Breast epithelium (tissue), 4 donors: ENCODE measurements at places on chromosomes 2 and 18.

- DNase-seq: no peak
Observed at GRCh38 chr2:29528891-29529520, 392.4 kb downstream of the ALK start.

GRCh38 chr2:212677466-212677865 is 138.9 kb upstream of the ERBB4 start:
- DNase-seq: no peak

DNA sequence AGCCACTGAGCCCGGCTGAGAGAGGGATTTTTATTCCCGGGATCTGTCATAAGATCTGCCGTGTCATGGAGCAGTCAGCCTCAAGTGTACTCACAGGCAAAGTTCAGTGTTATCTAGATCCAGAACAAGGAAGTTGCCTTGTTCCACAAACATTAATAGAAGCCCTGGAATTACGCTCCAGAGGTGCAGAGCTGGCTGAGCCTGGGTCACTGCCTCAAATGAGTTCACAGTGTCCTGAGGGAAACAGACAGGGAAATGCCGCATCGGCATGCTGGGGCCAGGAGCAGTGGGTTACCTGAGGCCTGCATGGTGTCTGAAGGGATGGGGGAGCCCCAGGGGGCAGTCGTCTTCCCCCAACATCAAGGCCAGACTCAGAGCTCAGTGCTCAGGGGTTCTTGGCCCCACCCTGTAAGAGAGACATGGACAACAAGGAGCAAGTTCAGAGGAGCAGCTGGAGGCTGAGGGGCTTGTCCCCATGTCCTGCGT is 42.7 kb upstream of the ODC1 start:
- peak; percentile 43 for DNase-seq

GRCh38 chr18:7117390-7118355 is at the start of gene LAMA1:
LAMA1 (minus strand) TSS chr18:7117797; CDS start chr18:7117720, 77 bp downstream.
- DNase-seq: no peak

- DNase-seq: no peak
Observed at GRCh38 chr18:36066001-36066400, 1.4 kb downstream of the RPRD1A start.

GRCh38 chr2:120394764-120395163 is 48.8 kb downstream of the INHBB start:
- no peak for DNase-seq

GRCh38 chr2:14951569-14952285 is 319.2 kb downstream of the LRATD1 start:
- DNase-seq: no peak

DNA sequence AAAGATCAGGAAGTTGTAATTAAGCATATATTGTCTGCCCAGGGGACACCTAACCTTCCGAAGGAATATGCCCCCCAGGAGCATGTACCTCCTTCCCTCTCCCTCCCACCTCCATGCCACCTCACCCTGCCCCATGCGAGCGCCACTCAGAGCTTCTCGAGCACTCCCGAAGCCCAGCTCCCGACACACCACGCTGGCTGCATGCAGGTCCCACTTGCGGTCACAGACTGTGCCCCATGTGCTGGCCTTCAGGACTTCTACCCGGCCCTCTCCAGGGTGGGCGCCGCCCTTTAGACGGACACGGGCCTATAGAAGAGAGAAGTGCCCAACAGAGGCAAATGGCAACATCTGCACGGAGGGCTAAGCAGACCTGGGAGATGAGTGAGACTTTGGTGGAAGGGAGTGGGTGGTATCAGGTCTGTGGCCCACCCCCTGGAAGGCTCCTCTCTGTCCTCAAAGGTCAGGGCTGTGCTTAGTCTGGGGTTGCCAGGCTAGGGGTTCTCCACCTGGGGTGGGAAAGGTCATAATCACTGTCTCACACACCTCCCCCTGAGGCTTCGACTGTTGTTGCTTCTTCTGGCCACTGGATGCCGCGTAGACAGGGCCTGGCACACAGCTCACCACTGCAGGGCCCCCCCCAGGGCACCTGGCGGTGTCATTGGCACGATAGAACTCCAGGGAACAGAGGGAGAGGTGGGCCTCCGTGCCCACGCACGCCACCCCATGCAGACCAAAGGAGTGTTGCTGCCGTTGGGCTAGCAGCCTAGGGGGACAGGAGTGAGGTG is 6.6 kb downstream of the HTRA2 start:
- no peak for DNase-seq

GRCh38 chr2:182744490-182744889 is 28.4 kb downstream of the DNAJC10 start:
- DNase-seq: no peak

GRCh38 chr2:235030126-235030525 is 78.3 kb downstream of the SH3BP4 start:
- DNase-seq: no peak

DNA sequence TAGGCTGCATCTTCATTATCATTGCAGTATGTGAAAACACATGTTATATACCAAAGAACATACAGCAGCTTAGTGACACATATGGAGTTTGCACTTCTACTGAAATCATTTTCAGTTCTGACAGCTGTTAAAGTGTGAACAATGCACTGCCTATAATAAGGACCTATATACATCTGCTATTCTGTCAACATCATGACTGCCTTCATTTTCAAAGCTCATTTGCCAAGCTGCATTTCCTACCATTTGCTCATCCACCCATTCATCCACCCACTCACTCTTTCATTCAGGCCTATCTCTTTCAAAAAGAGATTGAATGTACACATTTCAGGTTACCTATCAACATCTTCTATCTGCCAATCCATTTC is 81.7 kb upstream of the STK17B start:
- DNase-seq: no peak

- DNase-seq: no peak
Observed at GRCh38 chr2:135745545-135745944, 3.9 kb downstream of the UBXN4 start.

GRCh38 chr2:17164550-17164949 is 353.7 kb downstream of the RAD51AP2 start:
- DNase-seq: no peak

- DNase-seq: no peak
Observed at GRCh38 chr2:109353806-109354745, 225.1 kb downstream of the SH3RF3 start.

- no peak for DNase-seq
Observed at GRCh38 chr2:14941151-14941631, 308.7 kb downstream of the LRATD1 start.

GRCh38 chr2:232534940-232535651 is 4.4 kb upstream of the CHRNG start:
- DNase-seq: no peak

DNA sequence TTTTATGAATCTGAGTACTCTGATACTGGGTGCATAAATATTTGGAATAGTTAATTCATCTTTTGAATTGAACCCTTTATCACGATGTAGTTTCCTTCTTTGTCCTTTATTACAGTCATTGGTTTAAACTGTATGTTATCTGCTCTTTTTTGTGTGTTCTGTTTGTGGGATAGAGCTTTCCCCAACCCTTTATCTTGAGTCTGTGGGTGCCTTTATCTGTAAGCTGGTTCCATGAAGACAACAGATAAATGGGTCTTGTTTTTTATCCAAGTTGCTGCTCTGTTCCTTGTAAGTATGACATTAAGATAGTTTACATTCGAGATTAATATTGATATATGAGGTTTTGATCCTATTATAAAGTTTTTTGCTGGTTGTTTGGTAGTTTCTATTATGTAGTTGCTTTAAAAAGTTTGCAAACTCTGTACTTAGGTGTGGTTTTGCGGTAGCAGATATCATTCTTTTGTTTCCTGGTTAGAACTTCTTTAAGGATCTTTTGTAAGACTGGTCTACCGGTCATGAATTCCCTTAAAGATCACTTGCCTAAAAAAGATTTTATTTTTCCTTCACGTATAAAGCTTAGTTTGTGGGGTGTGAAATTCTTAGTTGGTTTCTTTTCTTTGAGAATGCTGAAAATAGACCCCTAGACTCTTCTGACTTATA is 1451.3 kb upstream of the SLC39A10 start:
- no peak for DNase-seq

GRCh38 chr2:140873915-140874531 is 1256.8 kb downstream of the LRP1B start:
- DNase-seq: no peak

DNA sequence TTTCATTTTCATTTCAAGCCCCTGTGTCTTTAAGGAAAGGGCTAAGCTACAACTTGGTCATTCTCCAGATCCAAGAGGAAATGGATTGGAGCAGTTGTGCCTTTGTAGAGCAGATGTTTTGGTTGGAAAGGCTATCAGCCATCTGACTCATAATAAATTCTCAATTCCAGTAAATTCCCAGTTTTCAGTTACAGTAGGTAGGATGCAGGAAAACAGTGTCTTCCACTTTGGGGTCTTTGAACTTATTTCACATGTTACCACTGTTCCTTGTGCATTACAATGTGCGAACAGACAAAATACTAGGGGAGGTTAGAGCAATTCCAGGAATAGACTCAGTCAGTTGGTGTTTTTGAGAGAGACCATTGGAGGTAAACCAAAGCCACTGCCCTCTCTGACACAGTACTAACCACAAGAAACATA is 211.9 kb downstream of the BABAM2 start:
- no peak for DNase-seq

- no peak for DNase-seq
Observed at GRCh38 chr2:32572737-32573136, 55.1 kb upstream of the TTC27 start.

GRCh38 chr2:168009900-168010299 is 237.5 kb downstream of the STK39 start:
- no peak for DNase-seq

GRCh38 chr2:129929321-129930290 is 49.9 kb upstream of the RAB6C start:
- no peak for DNase-seq

DNA sequence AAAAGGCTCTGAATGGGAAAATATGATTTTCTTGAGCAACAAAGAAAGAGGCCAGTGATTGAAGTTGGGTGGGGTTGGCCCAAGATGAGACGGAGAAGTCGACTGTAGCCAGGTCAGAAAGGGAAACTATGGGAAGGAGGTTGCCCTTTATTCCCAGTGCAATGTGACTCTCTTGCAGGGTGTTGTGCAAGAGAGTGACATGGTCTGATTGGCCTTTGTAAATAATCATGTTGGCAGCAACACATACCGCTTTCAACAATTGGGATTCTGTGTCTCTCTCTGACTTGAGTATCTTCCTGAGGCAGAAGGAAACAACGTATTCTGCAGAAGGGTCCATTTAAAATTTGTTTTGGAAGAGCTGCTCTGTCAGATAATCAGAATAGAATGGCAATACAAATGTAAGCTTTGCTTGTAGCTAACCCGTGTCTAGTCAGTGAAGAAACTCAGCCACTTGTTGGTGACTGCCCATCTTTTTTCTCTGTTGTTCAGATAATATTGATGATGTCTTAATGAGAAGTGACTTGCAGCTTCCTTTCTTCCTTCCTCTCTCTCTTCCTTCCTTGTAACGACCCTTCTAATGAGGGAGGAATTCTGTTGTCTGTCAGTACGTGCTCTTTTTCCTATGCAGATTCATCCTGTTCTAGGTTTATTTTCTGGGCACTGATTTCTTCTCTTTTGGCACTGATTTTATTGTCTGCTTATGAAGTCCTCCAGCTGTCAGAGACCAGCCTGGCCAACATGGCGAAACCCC is 311.0 kb upstream of the FAM98A start:
- DNase-seq: no peak
